ENCODE measurements at places on chromosomes 2 and 18.

GRCh38 chr2:10441948-10442347 is 6.2 kb downstream of the ODC1 start:
- DNase-seq = no peak

DNA sequence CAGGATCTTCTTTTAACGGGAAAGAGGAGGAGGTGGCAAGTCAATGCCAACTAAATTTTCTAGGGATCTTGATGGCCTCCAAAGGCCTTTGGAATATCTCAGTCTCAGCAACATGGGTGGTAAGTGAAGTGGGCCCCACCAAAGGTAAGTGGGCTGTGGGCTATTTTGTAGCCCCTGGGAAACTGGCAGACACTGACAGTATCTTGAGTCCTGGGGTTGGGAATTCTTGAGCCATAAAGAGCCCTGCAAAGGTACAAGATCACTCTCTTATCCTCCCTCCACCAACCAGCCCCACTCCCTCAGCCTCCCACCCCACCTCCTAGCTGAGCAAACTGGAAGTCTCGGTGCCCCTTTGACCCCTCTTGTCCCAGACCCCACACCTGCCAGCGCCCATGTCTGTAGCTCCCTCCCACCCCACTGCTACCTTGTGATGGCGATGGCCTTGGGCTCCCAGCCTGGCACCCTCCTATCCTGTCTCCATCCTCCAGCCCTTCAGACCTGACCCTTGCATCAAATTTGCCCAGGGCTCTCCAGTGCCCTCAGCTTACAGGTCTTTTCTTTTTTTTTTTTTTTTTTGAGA is 8.5 kb downstream of the ATP6V1B1 start:
- DNase-seq = no peak

DNA sequence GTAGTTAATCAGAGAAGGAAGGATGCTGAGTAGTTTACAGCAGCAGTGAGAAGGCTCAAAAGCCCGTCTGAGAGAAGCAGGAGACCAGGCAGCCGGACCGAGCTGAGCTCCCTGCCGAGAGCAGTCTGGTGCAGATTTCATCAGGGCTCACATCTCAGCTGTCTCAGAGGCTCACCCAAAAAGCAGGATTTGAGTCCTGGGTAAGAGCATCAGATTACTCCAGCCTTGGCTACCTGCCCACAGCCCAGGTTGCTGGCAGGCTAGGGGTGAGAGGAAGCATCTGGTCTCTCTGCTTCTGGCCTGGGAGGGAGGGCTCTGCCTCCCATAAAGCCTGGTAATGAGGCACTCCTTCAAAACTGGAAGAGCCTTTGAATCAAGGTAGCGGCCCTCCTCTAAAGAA is 140.5 kb downstream of the ST6GAL2 start:
- DNase-seq = peak; percentile 4

DNA sequence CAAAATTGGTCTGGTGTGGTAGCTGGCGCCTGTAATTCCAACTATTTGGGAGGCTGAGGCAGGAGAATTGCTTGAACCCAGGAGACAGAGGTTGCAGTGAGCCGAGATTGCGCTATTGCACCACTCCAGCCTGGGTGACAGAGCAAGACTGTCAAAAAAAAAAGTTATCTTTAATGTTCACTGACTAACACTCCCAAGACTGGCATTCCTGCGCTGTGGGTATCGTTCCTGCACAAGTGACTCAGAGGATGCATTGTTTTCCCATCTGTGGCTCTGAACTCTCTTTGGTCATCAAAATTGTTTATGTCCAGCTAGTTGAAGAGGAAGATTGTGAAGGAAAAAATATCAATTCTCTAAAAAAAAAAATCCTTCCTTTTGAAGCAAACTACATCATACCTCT is 539.0 kb downstream of the SOX11 start:
- no peak for DNase-seq

GRCh38 chr18:24843123-24843522 is 382.7 kb downstream of the HRH4 start:
- no peak for DNase-seq

GRCh38 chr18:48952287-48953103 is 1.7 kb upstream of the SMAD7 start:
- DNase-seq = peak; percentile 93

GRCh38 chr18:59640721-59641120 is 56.5 kb downstream of the CCBE1 start:
- no peak for DNase-seq

DNA sequence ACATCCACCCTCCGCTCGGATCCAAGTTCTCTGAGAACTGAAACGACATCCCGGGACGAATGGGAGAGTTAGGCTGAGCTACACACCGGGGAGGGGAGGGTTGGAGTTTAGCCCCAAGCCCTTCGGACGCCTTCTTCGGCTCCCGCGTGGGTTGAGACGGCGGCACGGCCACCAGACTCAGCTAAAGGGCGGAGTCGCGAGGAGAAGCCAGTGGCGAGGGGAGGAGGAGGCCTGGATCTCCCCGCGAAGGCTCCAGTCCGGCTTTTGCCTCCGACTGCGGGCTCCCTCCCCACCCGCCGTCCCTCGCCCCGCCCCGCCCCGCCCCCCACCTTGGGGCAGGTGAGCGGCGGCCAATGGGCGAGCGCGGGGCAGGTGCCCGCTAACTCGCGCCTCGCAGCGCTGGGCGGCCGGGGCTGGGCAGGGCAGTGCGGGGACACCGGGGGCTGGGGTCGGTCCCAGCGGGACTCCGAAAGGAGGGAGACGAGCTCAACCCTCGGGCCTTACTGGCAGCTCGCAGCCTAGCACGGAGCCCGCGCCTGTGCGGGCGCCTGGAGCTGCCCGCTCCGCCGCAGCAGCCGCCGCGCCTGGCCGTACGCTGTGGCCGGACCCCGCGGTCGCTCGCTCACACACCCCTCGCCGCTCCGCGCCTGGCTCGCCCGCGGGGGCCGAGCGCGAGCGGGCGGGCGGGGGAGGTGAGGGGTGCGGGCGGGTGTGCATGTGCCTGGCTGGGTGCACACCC is at the start of gene EMX1:
EMX1 (plus strand) TSS at position 382 of the 739 bp plus-strand sequence; CDS start at position 716, 334 bp downstream.
- no peak for DNase-seq
